ENCODE measurements at places on chromosomes 16 and 17. TPM values are rescaled to one million over a fixed set of nuclear protein-coding genes. Genes with fewer than 3 reads are reported as not detected.

- peaks cover 4% of the 10 kb centered on the region for H3K27me3 ChIP-seq
- DNase-seq, result no peak
- no peaks in the 10 kb centered on the region for H3K36me3 ChIP-seq
- no peak overlapping the region for H3K27ac ChIP-seq
Observed at GRCh38 chr16:55592306-55592705, 25.8 kb downstream of the CAPNS2 start.

DNA sequence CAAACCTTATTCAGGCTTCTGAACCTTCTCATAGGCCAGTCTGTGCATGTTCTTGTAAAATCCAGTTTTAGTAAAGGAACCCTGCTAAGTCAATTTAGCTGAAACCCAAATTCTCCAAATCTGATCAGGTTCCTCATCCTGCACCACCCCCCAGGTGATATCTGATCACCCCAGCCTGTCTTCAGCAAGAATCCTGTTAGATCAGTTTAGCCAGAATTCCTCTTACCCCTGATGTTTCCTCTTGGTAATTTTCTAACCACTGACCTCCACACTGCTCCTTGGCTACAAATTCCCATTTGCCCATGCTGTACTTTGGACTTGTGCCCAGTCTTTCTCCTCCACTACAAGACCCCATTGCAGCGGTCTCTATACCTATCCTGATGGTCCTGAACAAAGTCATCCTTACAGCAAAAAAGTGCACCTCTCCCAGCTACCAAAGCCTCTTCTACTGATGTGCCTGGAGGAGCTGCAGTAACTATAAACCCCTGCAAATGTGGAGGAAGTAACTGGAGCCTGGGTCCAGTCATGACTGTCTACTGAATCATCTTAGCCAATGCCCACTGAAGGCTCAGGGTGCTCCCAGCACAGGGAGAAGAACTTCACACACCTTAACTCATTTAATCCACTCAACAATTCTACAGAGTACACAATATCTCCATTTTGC, 23.8 kb downstream of the TEX14 start:
- no peaks in the 10 kb centered on the region for H3K36me3 ChIP-seq
- DNase-seq, result no peak
- no peak overlapping the region for H3K27ac ChIP-seq
- peaks cover 7% of the 10 kb centered on the region for H3K27me3 ChIP-seq
- peaks cover 5% of the 10 kb centered on the region for H3K4me1 ChIP-seq
- H3K4me3 ChIP-seq, result no peak overlapping the region

GRCh38 chr16:79593074-79593531, 7.4 kb downstream of the MAF start:
- peak overlapping the region; percentile 64 for H3K27ac ChIP-seq
- H3K4me1 ChIP-seq, result peaks cover 50% of the 10 kb centered on the region
- no peak for DNase-seq
- H3K4me3 ChIP-seq, result peak overlapping the region; percentile 30
- peaks cover 2% of the 10 kb centered on the region for H3K27me3 ChIP-seq

DNA sequence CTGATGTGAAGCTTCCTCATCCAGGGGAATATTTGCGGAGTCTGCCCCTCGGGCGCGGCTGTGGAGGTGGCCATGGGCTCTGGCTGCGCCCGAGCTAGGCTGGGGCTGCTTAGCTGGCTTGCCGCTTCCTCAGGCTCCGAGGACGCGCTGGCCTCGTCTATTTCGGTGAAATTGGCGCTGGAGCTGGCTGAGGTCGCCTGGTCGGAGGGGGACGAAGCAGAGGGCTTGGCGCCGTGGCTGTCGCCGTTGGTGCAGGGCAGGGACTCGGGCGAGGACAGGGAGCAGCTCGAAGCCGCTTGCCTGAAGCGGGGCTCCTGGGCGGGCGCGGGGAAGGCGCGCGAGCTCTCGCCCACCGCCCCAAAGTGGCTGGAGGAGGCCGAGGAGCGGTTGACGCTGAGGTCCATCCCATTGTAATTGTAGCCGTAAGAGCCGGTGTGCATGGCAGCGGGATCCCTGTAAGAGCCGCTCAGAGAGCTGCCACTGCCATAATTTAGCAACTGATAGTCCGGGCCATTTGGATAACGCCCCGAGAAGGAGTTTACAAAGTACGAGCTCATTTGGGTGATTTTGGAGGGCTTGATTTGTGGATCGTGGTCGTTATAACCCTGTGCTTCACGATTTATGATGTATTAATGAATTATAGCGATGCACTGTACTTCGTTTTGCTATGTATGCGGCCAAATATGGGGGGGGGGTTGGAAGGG, at the start of gene HOXB5:
Gene HOXB5 (minus strand): TSS at position 654 of the 704 bp plus-strand sequence. CDS start 97 bp downstream, at position 557.
- no peak within 1 kb of the TSS for H3K27ac ChIP-seq
- DNase-seq, result peak; percentile 44
- H3K36me3 ChIP-seq, result no peaks in the 10 kb centered on the region
- peaks cover 86% of the 10 kb centered on the region for H3K27me3 ChIP-seq

The ZSCAN10 gene
- total RNA-seq, result 0.15 TPM

Measured in activated CD4-positive, alpha-beta memory T cell treated with anti-CD3 and anti-CD28 coated beads, Interleukin-2, amount 10 ng/mL, durations not matched to agents 7 days and 5 days (primary cell).